ENCODE measurements at places on chromosomes 12 and 14.
A peak's percentile ranks its signal among the peaks of the same experiment; 100 is the strongest.

DNA sequence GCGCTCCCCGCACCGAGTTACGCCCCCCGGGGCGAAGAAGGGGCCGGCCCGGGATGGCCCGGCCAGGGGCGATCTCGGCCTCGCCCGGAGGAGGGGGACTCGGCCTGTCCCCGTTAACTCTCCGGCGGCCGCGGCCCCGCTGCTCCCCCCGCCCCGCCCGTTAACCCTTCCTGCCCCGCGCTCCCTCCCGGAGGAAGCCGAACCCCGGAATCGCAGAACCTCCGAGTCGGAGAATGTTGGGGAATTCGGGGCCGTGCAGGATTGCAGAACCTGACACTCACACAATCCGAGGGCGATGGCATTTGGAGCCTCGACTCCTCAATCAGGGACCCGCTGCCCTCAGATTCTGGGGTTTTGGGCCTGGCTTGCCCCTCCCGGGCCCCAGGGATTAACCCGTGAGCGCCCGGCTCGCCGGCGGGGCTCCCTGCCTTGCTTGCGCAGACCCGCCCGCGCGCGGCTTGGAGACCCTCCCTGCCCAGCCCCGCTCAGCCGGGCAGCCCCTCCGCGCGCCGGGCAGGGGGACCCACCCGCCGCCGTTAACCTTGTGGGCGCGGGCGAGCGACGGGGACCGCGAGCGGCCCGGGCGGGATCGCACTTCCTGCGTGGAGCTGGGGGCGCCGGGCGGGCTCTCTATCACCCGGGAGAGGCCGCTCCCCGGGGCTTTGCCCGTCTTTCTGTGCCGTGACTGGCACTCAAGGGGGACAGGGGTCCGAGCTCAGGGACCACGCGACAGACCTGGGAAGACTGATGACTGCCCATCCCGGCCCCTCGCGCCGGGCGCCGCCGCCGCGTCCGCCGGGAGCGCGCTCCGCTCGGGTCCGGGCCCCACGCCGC lies 18.8 kb downstream of the BEGAIN start:
- DNase-seq, result no peak

- DNase-seq, result peak; percentile 30
Measured at GRCh38 chr12:76455582-76456345, 103.8 kb downstream of the OSBPL8 start.

- no peak for DNase-seq
Measured at GRCh38 chr12:119956047-119956446, 33.0 kb upstream of the BICDL1 start.

DNA sequence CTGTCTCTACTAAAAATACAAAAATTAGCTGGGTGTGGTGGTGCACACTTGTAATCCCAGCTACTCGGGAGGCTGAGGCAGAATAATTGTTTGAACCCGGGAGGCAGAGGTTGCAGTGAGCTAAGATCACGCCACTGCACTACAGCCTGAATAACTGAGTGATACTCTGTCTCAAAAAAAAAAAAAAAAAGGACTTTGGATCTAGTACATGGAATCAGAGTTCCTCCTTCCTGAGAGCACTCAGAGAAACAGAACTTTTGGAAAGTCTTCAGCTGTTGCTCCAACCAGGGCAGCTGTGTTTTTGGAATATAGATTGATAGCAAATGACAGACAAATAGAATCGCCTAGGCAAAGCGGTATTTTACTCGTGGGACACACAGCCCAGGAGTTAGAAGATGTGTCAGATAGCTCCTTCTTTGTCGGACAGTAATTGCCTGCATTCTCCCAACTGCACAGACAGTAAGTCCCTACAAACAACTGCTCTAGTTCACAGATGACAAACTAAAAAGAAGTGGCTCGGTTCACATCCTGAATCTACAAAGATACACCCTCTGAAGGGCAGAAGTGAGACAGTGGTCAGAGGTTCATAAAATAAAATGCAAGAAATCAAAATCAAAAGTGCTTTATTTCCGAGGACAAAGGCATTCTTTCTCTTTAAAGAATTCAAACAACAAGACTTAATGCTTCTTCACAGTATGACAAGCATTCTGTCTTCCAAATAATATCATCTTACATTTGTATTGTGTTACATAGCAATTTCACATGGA lies 17.1 kb upstream of the NEK9 start:
- DNase-seq, result no peak

DNA sequence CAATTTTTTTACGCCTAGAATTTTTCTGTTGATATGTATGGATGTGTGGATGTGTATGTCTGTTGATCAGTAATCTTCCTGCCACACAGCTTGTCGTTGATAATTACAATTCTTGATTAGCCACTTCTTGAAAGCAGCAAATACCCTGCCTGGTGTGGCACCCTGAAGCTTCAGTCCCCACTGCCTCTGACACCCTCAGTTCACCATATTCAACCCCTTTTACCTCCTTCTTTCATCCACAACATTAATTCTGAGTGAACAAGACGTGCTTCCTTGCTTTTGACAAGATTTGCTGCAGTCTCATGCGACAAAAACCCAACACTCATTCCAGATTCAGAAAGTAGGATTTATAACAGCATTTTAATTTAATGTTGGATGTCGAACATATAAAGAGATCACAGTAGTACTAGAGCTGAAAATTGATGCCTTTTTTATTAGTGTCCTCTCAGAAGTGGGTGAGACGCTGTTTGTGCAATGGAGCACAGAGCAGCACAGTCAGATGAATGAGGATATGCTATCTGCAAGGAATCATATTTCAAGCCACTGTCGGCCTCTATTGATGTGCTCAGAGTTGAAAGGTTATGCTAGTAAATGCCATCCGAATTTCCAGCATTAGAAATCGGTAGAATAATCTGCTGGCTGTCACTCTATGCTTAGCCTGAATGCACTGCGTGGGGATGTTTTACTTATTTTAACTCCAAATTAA lies 383.7 kb downstream of the EGLN3 start:
- no peak for DNase-seq

DNA sequence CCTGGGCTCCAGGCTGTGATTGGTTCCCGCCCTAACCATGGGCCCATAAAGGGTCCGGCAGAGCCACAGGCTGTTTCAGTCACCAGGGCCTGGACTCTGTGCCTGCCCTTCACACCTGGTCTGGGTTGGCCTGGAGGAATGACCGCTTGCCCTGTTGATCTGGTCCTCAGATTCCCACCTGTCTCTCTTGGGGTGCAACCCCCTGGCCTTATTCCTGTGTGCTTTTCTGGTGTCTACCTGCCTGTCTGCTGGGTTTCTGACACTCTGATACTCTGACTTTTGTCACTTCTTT lies 2.9 kb upstream of the KRT83 start:
- no peak for DNase-seq

DNA sequence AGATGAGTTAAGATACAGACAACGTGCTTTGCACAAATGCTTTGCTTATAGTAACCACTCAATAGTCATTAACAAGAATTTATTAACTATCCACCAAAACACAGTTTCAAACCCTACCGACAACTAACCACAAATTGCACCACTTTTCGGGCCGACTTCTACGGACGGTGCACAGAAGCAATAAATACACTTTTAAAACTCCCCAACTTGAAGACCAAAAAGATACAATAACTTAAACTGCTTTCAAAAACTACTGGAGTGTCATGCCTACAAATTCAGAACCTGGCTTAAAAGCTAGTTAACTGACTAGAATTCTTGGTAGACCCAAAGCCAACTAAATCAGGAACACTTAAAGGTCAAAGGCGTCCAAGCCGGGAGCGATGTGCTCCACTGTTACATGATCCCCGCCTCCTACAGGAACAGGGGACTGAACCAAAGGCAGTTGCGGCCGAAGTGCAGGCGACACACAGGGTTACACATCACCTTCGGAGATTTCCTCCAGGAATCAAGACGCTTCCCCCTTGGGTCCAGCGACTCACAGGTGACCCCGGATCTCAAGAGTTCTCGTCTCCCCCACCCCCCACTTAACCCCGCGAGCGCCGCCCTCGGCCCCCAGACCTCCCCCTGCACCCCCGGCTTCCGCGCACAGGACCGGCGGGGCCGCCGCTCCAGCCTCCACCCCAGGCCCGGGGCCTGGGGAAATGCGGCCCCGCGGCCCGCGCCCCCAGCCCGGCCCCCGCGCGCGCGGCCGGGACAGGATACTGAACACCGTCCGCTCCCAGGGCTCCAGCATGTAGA lies 507 bp downstream of the SPTSSA start:
- peak; percentile 40 for DNase-seq

DNA sequence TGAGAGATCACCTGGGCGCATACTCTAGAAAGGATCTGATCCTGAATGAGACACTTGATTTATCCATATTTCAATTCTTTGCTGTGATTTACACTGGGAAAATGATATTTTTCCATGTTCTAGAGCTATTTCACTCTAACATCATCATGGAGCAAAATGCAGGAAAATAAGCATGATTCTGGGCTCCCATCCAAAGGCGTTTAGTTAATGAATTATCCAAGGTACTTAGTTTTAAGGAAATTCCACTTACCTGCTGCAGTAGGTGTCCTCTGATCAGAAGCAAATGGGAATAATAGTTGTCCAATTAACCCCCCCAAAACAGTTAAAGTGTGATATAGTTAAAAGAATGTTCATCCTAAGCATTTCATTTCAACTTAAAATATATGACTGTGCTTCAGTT lies 204.5 kb upstream of the PRKD1 start:
- DNase-seq, result no peak

- no peak for DNase-seq
Measured at GRCh38 chr12:89781156-89781555, 72.5 kb upstream of the ATP2B1 start.

GRCh38 chr14:68264260-68264569 lies 444.6 kb downstream of the RAD51B start:
- DNase-seq, result no peak

DNA sequence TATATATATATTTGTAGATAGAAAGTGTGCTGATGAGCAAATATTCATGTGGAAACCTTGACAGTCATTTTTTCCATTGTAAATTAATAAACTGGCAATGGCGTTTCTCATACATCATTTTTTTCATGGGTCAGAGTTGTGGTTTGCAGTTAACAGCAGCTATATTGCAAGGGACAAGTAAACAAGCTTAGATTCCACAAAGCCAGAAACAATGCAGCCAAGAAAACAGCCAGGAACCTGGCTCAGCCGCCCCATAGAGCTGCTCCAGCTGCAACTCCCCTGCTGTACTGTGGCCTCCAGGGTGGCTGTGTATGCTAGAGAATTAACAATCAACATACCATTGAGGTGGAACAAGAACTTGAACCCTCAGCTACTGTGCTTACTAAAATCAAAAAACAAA lies 298.2 kb downstream of the TMEM132D start:
- no peak for DNase-seq

DNA sequence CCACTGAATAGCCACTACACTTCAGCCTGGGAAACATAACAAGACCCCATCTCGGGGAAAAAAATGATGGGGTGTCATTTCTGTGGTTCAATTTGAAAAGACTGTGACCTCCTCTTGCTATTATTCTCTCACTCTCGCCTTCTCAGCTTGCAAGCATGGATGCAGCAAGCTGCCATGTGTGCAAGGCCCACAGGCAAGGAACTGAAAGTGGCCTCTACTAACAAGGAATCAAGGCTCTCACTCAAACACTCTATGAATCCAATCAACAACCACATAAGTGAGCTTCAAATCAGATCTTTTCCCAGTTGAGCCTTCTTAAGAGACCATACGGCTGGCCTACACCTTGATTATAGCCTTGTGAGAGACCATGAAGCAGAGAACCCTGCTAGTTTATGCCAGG lies 17.9 kb upstream of the DHRS7 start:
- DNase-seq, result no peak

GRCh38 chr14:98513558-98513957 lies 758.4 kb downstream of the BCL11B start:
- DNase-seq, result no peak

- peak; percentile 8 for DNase-seq
Measured at GRCh38 chr14:64501411-64502171, 2.0 kb downstream of the ZBTB25 start.

GRCh38 chr14:55438066-55438683 lies 2.2 kb downstream of the TBPL2 start:
- DNase-seq, result peak; percentile 36

DNA sequence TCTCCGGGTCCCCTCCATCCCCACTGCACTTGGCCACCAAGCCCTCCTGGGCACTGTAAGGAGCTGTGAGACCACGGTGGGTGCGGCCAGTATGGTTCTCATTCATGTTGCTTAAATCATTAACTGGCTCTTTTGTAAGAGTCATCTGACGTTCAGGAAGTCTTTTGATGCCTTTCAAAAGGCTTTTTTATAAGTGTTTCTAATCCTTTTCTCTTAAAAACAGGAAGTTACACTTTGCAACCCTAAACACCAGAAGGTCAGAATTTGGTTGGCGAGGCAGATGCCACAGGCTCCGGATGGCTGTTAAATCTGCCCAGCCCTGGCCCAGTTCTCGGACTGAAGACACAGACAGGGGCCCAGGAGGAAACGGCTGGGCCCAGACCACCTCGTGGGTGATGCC lies 26.1 kb upstream of the DIO3 start:
- no peak for DNase-seq

GRCh38 chr12:74891083-74891668 lies 318.5 kb downstream of the KCNC2 start:
- no peak for DNase-seq

DNA sequence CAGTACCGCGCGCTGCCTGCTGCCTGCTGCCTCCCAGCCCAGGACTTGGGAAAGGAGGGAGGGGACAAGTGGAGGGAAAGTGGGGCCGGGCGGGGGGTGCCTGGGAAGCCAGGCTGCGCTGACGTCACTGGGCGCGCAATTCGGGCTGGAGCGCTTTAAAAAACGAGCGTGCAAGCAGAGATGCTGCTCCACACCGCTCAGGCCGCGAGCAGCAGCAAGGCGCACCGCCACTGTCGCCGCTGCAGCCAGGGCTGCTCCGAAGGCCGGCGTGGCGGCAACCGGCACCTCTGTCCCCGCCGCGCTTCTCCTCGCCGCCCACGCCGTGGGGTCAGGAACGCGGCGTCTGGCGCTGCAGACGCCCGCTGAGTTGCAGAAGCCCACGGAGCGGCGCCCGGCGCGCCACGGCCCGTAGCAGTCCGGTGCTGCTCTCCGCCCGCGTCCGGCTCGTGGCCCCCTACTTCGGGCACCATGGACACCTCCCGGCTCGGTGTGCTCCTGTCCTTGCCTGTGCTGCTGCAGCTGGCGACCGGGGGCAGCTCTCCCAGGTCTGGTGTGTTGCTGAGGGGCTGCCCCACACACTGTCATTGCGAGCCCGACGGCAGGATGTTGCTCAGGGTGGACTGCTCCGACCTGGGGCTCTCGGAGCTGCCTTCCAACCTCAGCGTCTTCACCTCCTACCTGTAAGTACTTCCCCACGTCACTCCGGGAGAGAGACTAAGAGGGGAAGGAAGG lies at the start of gene LGR5:
TSS of gene LGR5 (plus strand) at position 186 of the 732 bp plus-strand sequence. CDS start at position 469, 283 bp downstream.
- peak; percentile 22 for DNase-seq

DNA sequence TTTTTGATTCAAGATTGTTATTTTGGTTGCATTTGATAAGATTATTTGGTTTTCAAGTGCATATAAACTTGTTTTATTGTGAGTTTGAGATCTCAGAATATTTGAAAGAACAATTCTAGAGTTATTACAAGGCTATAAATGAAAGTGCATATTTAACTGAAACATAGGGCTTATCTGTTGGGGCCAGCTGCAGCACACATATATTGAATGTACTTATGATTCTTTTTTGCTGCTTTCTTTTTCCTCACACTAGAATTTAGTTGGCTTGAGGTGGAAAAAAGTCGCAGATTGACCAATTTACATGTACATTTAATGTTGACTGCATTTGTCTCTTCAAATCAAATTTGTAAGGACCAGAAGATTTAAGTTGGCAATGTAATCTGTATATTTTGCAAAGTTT lies 88.0 kb downstream of the PCNX1 start:
- no peak for DNase-seq
